ENCODE measurements at places on chromosomes 1 and 21.

DNA sequence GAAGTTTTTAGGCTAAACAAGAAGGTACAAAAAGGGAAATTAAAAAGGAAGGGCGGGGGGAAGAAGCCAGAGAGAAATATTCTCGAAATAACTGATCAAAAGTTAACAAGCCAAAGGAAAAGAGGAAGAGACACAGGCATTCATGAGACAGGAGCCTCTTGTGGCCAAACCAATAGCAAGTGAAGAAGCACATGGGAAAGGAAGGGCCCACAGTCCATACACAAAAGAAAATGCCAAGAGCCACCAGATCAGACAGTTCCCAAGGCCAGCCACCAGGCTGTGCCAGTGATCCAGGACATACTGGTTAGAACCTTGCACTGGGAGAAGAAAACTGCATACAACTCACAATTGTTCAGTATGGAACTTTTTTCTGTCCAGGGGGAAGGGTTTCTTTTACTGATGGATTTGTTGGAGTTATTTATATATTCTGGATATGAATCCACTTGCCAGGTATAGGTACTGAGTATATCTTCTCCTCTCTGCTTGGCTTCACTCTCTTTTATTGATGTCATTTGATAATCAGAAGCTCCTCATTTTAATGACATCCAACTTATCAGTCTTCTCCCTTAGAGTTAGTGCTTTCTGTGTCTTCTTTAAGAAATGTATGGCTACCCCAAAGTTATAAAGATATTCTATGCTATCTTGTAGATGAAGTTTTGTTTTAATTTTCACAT is 76.8 kb downstream of the CD46 start:
- DNase-seq, result no peak

DNA sequence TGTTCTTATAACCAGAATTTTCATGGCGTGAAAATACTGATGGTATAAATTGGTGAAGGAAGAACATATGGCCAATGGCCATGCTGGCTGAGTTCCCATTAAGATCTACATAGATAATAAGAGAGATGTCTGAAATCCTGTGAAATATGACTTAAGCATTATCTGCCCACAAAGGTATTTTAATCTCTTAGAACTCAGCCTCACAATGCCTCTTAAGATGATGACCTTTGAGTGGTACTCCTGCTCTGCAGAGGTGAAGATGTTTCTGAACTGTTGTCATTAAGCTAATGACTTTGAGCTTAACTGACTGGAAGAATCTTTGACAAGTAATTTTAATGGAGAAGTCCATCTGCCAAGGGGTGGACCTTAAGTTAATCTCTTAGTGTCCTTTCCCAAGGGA is 148.7 kb downstream of the ZNF326 start:
- no peak for DNase-seq

GRCh38 chr1:201883786-201884185 is 4.9 kb upstream of the SHISA4 start:
- DNase-seq, result no peak

DNA sequence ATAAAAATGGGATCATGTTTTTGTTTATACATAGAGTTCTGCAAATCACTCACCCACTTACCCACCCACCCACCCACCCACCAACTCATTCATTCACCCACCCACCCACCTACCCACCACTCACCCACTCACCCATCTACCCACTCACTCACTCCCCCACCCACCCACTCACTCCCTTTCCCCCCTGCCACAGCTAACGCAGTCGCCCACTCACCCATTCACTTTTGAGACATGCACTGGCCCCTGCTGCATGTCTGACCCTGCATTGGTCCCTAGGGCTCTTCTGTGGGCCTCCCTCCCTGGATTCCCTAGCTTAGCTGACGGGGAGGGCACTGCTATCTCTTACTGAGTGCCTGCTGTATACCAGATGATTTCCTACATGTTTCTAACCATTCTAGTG is 100.4 kb upstream of the CSF3R start:
- DNase-seq, result no peak

GRCh38 chr1:154148807-154149206 is 6.1 kb downstream of the NUP210L start:
- DNase-seq, result no peak

DNA sequence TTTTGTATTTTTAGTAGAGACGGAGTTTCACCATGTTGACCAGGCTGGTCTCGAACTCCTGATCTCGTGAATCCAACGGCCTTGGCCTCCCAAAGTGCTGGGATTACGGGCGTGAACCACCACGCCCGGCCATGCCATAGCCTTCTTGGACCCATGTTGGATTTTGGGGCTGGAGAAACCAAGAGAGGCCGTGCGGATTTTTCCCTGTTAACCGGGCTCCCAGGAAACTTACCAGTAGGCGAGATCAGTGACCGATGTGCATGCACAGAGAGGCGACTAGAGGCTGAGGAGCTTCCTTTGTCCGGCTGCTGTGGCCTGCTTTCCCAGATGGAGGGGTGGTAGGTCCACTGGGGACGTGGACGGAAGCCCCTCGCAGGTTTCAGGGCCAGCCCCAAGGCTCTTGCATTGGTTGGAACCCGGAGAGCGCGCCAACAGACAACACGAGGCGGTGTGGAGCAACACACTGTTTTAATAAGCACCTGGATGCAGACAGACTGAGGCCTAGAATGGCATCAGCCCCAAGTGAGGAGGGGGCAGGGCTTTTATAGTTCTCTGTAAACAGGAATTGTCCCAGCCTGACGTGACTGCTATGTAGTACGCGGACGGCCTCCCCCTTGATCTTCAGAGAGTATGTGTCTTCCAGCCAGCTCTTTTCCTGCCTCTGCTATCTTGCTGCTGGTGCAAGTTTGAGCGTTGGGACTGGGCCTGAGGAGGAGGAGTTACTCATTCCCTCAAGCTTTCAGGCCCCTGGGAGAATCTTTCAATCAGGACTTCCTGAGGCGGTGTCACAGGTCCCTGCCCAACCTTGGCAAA is at the start of gene ERVH48-1:
Gene ERVH48-1 (minus strand): TSS at position 517 of the 813 bp plus-strand sequence. CDS start 6,624 bp downstream, outside the sequence.
- no peak for DNase-seq

DNA sequence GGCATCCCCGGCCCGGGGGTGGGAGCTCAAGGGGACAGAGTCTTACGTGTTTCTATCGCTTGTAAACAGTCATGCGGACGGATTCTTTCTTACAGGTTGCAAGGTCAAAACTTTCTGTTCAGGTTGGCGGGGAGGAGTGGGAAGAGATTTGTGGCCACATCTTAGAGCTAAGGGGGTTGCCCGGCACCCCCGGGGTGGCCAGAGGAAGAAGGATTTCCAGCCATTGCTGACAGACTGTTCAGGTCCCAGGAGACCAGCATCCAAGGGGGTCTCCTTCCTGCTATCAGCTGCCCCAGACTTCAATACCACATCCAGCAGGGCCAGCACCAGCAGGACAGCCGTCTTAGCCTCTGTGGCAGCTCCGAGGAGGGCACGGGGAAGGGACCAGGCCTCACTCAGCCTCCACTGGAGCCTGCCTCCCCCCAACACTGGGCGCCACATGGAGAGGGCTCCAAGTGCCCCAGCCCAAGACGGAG is 52.0 kb downstream of the KIF21B start:
- DNase-seq, result no peak

DNA sequence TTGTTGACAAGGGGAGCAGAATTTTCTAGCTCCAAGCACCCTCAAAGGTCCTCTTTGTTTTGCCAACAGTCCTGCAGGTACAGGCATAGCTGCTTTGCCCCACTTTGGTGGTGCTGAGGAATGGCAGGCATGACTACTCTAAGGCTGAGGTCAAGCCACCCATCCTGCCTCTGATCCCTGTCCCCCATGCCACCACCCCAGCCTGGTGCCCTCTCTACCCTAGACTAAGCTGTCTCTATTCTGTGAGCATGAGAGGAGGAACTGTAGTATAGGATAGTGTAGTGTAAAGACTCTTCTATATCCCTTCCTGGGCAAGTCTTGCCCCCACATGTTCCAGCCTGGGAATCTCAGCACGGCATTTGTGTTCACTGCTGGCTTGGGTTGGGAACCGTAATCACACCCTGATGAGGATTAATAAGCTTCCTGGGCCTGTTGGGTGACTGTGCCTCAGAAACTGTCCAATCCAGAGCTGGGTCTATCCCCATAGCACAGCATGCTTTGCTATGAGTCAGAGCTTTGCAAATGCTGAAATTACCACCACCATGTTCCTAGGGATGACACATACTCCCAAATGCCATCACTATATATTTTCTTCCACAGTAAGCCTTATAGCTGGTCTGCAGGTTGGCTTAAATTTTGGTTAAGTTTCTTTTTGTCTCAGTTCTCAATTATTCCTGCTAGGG is 105.7 kb upstream of the PPP2R5A start:
- peak; percentile 94 for DNase-seq

GRCh38 chr1:78229344-78229743 is 183.6 kb downstream of the GIPC2 start:
- DNase-seq, result peak; percentile 66

- no peak for DNase-seq
These were observed at the start of gene APOBEC4 for GRCh38 chr1:183652547-183653461. Gene APOBEC4 (minus strand): TSS chr1:183653316. CDS start chr1:183648781, 4,535 bp downstream.

DNA sequence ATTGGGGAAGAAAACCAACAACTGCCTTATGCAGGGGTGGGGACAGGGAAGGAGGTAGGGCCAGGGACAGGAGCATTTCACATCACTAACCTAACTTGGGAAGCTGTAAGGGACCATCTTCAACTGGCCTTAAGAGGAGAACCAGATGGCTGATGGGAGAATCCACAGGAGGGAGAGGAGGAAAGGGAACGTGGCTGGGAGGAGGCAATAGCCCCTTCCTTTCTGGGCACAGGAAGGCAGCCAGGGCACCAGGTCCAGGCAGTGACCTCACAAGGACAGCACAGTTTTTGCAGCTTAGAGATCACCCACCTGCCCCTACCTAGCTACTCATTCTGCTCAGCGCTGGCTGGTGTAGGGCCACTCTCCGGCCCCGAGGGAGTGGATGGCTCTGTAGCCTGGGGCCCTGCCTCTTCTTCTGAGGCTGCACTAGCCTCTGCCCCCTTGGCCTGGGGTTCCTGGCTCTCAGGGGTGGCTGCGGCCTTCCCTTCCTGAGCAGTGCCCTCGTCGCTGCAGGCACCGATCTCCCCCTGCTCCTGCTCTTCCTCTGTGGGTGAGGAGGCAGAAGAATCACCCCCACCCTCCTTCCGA is 1.7 kb downstream of the MARCKSL1 start:
- no peak for DNase-seq

DNA sequence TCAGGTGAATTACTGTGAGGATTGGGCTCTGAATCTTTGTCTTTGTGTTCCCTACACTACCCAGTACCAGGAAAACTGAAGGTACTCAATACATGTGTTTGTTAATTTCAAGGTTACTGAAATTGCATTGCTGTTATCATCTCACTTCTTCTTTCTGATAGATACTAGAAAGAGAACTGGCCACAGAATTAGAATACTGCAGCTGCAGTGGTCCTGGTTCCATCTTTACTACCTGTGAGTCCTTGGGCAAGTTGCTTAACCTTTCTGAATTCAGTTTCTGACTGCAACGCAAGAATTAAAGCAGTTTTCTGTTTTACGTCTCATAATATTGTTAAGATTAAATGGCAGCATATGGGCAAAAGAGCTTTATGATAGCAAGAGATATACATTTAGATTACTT is 263.5 kb downstream of the LMO4 start:
- DNase-seq, result no peak

DNA sequence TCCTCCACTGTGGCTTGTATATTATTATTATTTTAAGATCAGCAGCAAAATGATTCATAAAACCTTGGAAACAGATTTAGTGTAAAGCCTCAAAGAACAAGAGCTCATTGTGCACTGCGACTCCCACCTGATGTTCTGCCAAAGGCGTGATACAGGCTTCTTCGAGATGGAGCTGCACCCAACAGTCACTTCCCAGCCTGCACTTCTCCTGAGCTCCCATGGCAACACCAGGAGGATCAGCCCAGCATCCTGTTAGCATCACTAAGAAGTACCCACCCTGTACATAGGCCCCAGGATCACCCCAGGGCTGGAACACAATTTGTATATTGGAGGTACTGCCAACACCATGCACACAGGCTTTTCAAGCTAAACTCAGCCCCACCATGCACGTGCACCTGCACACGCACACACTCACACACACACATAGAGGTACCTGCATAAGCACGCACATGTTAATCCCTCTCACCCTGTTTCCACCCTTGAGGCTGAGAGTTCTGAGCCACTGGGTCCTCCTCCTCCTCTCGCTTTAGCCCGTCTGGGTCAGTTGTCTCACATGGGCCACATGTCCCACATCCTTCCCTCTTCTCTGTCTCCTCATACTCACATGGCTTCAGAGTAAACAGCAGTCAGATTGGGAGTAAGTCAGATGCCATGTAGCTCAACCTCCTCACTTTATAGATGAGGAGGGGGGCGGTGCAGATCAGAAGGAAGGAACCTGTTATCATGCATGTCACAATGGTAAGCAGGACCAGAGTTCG is 281.9 kb upstream of the POU3F1 start:
- DNase-seq, result no peak

GRCh38 chr1:17551755-17552234 is 12.3 kb downstream of the ARHGEF10L start:
- no peak for DNase-seq

- DNase-seq, result no peak
These were observed 2.4 kb upstream of the RNU5D-1 start for GRCh38 chr1:44733365-44733764.

DNA sequence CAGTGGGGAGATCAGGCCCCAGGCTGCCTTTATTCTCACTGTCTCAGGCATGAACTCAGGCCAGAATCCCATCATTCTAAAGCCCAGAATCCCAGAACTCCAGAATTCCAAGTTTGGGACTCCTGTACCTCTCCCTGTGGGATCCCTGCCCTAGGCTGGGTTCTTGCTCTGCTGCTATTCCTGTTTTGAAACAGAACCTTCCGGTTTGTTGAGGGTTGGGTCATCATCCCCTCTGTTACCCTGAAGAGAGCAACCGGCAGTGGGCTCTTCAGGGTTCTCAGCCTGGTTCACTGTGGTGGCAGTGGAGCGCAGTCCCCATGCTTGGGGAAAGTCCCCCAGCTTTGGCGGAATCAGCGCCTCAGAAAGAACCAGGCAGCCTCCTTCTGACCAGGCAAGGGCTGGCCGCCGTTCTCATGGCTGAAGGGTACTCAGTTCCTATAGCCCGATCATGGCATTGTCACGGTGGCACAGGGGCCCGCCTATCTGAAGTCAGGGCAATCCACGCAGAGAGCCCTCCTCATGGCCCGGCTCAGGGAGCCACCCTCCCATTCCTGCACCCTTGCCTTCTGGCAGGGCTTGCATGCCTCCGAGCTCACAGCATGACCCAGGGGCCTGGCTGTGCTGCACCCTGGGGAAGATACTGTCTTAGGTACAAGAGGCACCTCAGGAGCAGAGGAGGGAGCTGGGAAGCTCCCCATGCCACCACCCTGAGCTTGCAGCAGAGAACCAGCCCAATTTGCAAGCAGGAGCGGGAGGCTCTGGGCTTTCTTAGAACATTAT is 335.6 kb upstream of the VAMP3 start:
- DNase-seq, result no peak

DNA sequence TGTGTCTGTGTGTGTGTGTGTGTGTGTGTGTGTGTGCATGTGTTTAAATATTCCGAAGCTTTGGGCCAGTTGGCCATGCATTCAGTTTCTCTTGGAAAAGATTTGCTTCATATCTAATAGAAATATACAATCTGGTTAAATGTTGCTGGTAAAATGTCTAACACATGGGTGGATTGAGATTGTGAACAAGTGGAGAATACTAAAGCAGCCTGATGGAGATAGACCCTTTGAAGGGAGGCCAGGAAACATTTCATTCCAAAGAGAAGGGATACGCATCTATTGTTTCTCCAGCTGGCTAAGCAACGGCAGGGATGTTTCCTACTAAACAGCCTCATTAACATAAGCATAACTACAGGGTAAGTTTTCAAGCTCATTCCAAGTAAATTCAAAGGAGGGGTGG is 257.5 kb upstream of the PTBP2 start:
- DNase-seq, result no peak

All from epithelial cell of prostate (primary cell).